ENCODE measurements at places on chromosomes 12 and 14.
A peak's percentile ranks its signal among the peaks of the same experiment; 100 is the strongest.

DNA sequence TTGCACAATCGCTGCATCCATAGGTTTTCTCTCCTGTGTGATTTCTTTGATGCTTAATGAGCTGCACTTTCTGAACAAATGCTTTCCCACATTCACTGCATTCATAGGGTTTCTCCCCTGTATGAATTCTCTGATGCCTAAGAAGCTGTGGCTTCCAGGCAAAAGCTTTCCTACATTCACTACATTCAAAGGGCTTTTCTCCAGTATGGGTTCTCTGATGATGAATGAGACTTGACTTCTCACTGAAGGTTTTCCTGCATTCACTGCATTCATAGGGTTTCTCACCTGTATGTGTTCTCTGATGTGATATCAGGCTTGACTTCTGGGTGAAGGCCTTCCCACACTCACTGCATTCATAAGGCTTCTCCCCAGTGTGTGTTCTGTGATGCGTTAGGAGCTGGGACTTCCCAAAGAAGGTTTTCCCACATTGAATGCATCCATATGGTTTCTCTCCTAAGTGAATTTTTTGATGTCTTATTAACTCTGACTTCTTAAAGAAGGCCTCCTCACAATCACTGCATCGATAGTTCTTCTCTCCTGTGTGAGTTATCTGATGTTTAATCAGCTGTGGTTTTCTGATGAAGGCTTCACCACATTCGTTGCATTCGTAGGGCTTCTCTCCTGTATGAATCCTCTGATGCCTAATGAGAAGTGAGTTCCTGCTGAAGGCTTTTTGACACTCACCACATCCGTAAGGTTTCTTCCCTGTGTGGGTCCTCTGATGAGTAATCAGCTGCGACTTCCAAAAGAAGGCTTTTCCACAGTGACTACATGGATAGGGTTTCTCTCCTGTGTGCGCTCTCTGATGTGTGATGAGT is 30.3 kb downstream of the ZNF605 start:
- DNase-seq, result no peak

DNA sequence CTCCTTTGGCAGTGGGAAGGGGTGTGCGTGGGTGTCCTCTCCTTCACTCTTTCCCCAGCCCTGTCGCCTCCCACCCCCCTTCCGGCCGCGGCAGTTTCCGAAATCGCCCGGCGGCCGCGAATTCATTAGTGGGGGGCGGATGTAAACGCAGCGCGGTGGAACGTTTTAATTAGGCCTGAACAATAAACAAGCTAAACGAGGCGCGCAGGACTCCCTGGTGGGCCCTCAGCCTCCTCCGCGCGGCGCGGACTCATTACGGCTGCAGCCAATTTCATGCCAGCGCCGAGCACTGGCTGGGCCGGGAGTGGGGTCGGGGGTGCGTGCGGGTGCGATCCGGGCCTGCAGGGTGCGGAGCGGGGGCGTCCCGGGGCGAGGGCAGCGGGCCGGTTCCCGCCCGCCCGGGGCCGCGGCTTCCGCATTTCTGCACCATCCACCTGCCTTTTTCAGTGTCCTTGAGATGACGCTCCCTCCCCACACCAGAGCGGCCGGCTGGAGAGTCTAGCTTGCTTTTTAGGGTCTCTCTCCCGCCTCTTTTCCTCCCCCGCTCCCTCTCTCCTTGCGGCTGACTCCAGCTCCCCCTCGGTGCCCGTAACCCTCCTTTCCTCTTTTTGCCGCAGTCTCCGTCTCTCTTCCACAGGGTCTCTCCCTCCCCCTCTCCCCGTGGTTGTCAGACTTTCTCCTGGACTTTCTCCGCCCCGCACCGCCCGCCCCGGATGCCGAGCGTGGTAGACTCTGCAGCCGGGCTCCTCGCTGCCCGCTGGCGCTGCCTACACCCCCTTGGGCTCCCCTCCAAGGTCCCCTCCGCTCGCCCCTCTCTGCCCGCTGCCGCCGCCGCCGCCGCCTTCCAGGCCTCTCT is at the start of gene CISTR:
CISTR (minus strand) TSS at position 644 of the 856 bp plus-strand sequence.
- DNase-seq, result no peak

DNA sequence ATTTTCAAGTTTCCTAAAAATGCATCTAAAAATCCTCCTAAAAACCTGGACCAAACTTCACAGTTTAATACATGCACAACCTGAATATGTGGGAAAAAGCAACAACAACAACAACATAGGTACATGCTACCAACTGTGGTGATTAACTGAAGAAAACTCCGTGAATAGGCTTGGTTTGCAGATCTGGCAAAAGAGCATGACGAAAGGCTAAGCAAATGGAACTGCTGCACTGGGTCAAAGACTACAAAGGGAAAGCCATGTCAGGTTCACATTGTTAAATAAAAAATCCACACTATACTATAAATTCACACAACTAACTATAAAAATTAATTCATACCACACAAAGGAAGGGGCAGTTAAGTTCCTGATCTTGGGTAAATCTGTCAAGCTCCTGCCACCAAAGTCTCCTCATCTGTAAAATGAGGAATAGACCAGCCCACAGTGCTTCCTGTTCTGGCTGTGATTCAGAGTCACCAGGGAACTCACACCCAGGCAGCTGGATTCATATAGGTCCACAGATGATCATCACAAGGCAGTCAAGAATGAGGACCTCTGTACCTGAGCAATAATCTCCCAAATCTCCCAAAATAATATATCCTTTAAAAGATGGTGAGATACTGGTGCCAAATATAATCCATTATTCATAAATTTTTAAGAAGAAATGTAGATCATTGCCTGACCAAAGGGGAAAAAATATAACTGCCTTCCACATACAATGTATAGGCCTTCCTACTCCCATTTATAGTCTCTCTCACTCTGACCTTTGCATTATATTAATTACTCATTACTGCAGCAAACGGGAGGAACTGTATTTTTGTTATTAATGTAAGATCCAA is 7.0 kb downstream of the CORO1C start:
- no peak for DNase-seq

DNA sequence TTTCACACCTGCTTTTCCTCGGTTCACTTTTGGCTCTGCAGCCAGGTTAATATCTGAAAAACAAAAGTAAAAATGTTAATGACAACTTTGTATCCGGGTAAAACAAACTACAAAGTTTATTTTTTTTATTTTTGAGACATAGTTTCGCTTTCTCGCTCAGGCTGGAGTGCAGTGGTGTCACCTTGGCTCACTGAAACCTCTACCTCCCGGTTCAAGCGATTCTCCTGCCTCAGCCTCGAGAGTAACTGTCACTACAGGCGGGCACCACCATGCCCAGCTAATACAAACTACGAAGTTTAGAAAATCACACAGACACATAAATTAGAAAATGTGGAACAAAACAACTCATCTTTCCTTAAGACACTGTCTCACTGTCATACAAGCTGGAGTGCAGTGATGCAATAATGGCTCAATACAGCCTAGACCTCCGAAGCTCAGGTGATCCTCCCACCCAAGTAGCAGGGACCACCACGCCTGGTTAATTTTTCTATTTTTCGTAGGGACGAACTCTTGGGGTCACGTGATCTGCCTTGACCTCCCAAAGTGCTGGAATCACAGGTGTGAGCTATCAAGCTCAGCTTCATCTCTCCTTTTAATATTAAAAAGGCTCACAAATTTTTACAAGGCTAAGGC is 38.1 kb downstream of the HNRNPC start:
- no peak for DNase-seq

GRCh38 chr12:88579161-88579517 is 1.1 kb downstream of the KITLG start:
- DNase-seq, result no peak

DNA sequence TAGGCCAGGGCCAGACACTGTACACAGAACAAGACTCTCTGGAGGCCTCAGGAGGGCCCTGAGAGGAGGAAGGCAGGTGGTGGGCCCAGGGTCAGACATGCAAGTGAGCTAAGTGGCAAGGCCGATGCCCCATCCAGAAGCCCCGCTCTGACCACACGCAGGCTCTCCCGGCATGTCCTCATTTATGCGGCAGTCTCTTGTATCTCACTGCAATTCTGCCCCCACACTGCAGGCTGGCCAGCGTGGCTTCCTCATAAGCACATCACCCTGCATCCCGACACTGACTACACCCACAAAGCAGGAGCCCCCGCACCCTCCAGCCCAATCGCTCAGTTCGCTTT is 17.5 kb downstream of the SSH1 start:
- no peak for DNase-seq

DNA sequence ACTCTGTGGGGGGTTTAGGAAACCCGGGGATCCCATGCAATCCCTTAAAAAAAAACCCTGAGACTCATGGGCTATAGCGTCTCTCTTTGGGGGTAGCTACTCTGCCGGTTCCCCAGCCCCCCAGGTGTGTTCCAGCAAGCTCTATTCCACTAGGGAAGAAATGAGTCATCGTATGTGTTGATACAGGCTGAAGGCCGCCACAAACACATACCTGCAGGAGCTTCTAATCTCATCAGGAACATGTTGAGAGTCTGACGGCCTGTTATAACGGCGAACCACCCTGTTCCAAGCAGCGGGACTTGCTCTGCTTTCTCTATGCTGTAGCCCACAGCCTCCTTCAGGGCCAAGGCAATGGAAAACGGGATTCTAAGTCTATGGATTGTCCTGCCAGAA is 977 bp upstream of the KRT5 start:
- DNase-seq, result no peak

GRCh38 chr12:93894391-93895088 is 217.4 kb downstream of the CRADD start:
- peak; percentile 84 for DNase-seq

GRCh38 chr14:91858536-91859275 is 8.6 kb downstream of the TC2N start:
- DNase-seq, result no peak

GRCh38 chr14:104120281-104120741 is 18.1 kb upstream of the KIF26A start:
- no peak for DNase-seq

DNA sequence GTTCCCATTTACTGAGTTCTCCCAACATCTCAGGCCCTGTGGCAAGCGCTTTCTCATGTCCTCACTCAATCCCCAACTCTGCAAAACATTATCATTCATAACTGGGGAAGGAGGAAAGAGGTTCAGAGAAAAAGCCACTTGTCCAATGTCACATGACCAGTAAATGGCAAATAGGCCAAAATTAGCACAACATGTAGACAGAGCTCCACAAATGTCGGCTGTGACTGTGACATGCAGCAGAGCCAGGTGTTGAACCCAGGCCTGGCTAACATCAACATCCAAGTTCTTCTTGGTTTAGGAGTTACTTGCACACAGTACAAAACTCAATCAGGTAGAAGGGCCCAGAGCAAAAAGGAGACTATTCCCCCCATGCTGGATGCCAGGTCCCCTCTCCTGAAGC is 10.8 kb downstream of the KCTD10 start:
- DNase-seq, result no peak

GRCh38 chr12:25959071-25959961 is 834 bp downstream of the RASSF8 start:
- peak; percentile 87 for DNase-seq

- no peak for DNase-seq
These were observed 19.6 kb upstream of the ATP5MC2 start for GRCh38 chr12:53695152-53696145.

GRCh38 chr14:68577802-68578541 is 214.9 kb downstream of the ZFP36L1 start:
- DNase-seq, result peak; percentile 50

- peak; percentile 78 for DNase-seq
These were observed 353.7 kb downstream of the APAF1 start for GRCh38 chr12:98998697-98999299.

DNA sequence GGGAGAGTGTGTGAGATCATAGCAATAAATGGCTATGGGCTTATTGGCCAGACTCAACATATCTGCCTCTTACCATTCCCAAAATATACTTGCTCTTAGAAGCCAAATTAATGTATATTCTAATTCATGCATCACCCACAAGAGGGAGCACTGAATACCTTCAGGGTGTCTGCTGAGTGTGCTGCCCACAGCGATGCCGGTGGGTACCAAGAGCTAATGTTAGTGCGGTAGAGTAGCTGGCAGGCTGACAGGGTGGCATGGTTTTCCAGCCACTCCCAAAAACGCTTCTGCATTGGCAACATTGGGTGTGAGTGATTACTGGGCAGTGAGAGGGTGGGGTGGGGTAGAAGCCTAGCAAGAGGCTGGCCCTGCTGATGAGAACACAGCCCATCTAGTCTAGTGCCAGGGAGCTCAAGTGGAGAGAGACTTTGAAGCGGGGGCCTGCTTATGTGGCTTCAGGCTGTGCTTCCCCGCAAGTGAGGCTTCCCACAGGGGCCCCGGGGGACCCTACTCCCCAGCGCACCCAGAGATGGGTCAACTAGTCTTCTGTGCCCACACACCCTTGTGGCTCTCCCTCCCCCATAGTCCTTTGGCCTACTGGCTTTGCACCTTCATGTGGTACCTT is 9.2 kb upstream of the PLEKHD1 start:
- DNase-seq, result no peak

GRCh38 chr14:101627915-101628262 is 66.6 kb downstream of the DIO3 start:
- DNase-seq, result no peak

DNA sequence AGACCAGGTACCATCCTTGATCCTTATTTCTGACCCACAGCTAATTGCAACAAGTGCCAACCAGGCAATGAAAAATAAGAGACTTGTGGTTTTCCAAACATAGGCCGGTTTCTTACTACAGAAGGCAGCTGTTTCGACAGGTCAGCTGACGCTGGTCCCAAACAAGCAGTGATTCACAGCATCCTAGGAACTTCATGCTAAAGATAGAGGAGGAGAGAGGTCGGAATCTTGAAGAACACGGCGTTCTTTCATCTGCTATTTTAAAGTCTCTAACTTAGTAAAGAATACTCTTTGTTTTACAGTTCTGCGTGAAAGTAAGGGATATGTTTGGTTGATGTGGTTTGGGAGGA is 28.1 kb upstream of the ADGRD1 start:
- peak; percentile 79 for DNase-seq

DNA sequence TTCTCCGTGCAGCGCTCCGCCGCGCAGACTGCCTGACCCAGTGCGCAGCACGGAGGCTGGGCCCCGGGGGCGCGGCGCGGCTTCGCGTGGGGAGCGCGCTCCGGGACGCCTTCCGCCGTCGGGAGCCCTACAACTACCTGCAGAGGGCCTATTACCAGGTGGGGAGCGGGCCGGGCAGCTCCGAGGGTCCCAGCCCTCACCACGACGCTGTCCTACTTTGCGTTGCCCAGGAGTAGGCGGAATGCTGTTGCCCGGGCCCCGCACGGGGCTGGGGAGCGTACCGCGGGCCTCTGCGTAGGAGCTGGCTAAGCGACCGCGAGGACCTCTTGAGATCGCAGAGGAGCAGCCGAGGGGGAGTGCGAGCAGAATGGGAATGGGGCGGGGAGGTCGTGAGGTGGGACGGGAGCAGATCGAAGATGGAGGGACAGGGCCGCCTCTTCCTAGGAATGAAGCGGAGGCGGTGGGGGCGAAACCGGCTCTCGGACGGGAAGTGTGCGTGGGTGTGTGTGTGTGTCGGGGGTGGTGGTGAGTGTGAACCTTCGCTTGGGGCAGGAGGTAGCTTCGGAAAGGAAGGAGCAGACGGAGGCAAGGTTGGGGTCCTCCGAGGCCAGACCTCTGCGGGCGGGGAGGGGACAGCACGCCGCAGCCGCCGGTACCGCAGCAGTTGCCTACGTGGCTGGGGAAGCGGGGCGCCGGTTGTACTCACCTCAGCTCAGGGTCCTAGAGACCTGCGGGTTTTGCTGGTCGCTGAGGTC is 751 bp downstream of the P3H3 start:
- DNase-seq, result no peak

All from pons (tissue), 1 donor.